ENCODE measurements at places on chromosomes 4 and X.
A peak's percentile ranks its signal among the peaks of the same experiment; 100 is the strongest.

DNA sequence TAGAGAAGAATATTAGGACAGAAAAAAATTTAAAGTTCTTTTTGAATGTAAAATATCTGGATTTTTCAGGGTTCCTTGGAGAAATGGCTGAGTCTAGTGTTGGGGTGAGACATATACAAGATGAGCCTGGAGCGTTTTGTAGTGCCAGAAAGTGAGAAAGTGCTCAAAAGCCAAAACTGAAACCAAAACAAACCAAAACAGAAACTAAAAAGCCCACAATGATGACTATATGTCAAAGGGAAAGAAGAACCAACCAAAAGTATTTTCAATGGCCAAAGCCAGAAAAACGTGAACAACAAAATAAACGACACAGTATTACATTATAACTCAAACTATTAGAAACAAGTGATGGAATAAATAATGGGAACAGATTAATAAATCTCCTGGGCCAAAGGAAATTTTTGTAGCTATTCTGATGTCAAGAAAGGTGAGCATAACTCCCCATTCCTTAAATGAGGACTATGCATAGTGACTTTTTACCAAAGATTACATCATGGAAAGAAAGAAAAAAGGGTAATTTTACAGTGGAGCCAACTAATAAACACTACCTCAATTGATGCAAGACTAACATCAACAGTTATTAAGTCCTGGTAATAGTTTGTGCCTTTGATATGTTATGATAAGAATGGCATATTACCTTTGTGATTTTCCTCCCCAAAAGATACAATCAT is 1137.6 kb downstream of the C4orf33 start:
- DNase-seq, result no peak

- no peak for DNase-seq
These were observed 37.4 kb downstream of the SCD5 start for GRCh38 chr4:82761229-82761628.

GRCh38 chr4:158376106-158376840 is 145.4 kb upstream of the RXFP1 start:
- DNase-seq, result no peak

GRCh38 chrX:19549838-19550237 is 34.5 kb upstream of the MAP3K15 start:
- DNase-seq, result no peak

- DNase-seq, result peak; percentile 32
These were observed 313.9 kb downstream of the FBXW7 start for GRCh38 chr4:152221816-152222516.

DNA sequence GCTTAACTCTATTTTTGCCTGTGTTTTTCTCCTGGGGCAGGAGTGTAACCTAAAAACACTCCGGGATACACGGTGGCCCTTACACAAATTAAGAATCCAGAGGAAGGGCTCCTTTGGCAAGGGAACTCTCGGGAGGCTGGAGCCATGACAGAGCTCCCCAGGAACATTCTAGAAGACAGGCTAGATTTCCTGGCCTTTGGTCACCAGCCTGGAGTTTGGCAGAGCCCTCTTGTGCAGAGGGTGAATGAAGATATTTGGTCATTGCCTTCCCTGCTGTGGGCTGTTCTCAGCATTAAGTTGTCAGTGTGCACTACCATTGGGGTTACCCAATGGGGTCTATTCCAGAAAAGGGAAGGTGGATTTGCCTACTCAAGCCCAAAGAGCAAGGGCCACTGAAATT is 53.8 kb upstream of the LNX1 start:
- DNase-seq, result no peak

DNA sequence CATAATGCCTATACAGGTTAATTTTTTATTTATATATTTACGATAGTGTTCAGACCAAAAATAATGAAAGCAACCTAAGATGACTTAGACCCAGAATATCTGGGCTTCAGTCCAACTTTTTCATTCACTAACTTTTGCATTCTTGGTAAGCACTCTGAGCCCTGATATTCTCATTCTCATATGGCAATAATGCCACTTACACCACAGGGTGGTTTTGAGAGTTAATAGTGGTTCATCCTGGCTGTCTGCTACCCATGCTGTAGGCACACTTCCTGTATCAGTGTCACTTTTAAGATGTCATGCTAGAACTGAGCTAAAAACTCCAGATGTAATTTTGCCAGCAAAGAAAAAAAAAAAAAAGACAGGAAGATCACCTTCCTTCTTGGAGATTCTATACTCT is 508.7 kb upstream of the FMR1 start:
- no peak for DNase-seq

- DNase-seq, result no peak
These were observed 111.7 kb downstream of the CHRNA9 start for GRCh38 chr4:40446839-40447238.

DNA sequence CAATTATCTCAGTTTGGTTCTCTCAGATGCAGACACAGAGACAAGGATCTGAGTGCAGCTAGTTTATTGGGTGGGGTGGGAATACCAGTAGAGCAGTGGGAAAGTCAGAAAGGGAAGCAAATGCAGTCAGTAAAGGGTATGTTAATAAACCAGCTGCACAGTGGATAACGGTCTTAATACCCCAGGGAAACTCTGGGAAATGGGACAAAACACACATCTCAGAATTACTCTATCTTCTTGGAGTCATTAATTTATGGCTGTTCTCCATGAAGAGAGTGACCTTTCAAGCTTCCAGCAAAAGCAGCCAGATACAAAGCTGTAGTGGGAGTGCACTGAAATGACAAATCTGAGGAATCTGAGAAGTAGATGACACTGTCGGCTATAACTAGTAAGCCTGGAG is 73.3 kb upstream of the NALF2 start:
- DNase-seq, result no peak
